ENCODE measurements at places on chromosomes 3 and 15.

DNA sequence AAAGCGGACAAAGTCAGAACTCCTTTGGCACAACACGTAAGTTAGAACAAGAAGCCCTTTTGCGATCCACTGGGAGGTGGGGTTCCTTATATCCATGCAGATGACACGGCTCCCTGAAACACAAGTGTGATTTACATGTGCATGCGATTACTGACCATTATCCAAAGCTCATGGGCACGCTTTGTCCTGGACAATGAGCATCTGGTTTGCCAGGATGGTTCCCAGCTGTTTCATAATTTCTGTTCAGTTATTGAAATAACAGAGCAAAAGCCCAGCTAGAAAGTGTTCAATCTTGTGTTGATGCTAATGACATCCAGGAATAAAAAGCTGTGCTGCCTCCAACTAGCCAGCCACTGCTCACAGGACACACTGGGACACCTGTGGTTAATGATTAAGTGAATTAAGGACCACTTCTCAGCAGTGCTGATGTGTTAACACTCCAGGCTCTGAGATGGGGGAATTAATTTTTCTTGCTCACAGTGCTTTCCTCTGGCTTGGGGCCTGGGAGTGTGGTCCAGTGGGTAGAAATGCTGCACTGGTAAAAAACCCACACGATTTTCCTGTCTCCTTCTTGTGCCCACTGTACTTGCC lies 123.1 kb upstream of the SLC2A2 start:
- DNase-seq, result no peak

DNA sequence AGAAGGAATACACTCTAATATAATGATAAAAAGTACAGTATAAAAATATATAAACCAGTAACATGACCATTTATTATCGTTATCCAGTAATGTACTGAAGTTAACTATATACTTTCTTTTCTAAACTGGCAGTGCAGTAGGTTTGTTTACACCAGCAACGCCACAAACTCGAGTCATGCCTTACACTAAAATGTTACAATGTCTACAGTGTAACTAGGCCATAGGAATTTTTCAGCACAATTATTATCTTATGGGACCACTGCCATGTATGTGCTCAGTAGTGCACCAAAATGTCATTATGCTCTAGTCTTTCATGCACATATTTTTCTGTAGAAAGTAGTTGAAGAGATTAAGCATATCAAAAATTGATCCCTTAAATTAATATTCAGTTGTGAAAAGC lies 609.8 kb upstream of the BCHE start:
- DNase-seq, result no peak

DNA sequence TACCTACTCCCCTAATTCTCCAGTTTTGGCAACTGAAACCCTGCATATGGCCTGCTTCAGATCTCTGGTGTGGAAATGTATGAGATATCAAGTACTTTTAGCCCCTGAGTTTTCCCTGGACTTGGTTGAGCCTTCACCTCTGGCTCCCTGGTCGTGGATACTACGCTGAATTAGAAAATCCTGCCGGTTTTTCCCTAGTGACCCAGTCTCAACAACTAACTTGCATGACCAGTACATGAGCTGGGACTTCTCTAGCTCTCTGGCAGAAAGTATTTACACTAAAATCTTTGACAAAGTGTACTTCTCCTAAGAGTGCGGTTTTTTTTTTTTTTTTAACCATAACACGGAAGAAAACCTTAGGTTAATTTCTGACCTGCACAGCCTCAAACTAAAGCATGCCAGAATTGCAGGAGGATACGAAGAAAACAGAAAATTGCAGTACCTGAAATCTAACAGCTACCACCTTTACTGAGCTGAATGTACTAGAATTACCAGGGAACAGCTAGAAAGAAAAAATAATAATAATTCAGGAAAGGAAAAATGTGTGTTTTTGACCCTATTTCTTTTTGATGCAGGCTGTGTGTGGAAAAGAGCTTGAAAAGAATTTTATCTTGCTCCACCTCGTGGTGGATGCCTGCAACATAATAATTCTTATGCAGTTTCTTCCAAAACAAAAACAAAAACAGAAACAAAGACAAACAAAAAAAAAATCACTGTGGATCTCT lies 165.6 kb downstream of the GMNC start:
- DNase-seq, result no peak

GRCh38 chr3:17025594-17026139 lies 140.9 kb downstream of the PLCL2 start:
- no peak for DNase-seq

DNA sequence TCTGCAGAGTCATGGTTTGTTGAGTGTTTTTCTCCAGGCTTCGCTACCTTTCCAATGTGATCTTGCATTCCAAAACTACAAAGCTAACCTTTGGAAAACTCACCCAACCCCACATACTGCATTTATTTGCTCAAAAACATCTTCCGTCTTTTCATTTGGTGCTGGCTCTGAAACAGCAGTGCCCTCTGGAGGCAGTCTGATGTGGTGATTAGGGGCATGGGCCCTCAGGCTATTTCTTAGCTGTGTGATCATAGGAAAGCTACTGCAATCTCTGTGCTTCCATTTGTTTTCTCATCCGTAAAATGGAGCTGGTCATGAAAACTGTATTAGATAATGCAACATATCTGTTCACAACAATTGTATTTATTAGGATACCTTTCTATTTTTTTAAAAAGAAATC lies 47.0 kb downstream of the MTHFS start:
- DNase-seq, result no peak

GRCh38 chr15:69093127-69093526 lies 67.3 kb upstream of the GLCE start:
- DNase-seq, result no peak

GRCh38 chr3:192772240-192772894 lies 45.0 kb upstream of the FGF12 start:
- no peak for DNase-seq

- DNase-seq, result no peak
Measured at GRCh38 chr15:60520013-60520824, 41.3 kb upstream of the ICE2 start.

DNA sequence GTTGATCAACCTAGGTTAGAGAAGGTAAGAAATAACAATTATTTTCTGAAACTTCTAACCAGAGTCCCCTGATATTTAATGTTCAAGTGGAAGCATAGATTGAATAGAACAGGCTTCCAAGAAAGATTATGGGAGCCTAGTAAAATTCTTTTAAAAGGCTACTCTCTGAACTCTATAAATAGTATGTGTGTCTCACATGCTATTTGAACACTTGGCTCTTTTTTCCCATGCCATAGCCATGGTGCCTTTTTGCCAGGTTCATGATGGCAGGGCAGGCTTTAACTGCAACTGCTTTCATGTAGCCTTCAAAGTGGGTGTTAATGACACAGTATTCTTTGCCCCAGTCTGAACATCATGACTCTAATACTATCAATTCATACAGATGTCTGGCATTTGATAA lies 22.9 kb upstream of the STRIT1 start:
- DNase-seq, result no peak

DNA sequence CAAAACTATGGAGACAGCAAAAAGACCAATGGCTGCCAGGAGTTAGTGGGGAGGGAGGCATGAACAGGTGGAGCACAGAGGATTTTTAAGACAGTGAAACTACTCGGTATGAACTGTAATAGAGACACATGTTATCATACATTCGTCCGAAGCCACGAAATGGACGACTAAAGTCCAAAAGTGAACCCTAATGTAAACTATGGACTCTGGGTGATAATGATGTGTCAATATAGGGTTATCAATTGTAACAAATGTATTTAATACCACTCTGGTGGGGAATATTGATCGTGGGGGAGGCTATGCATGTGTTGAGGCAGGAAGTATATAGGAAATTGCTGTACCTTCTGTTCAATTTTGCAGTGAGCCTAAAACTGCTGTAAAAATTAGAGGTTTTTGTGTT lies 107.0 kb downstream of the CPN2 start:
- no peak for DNase-seq

DNA sequence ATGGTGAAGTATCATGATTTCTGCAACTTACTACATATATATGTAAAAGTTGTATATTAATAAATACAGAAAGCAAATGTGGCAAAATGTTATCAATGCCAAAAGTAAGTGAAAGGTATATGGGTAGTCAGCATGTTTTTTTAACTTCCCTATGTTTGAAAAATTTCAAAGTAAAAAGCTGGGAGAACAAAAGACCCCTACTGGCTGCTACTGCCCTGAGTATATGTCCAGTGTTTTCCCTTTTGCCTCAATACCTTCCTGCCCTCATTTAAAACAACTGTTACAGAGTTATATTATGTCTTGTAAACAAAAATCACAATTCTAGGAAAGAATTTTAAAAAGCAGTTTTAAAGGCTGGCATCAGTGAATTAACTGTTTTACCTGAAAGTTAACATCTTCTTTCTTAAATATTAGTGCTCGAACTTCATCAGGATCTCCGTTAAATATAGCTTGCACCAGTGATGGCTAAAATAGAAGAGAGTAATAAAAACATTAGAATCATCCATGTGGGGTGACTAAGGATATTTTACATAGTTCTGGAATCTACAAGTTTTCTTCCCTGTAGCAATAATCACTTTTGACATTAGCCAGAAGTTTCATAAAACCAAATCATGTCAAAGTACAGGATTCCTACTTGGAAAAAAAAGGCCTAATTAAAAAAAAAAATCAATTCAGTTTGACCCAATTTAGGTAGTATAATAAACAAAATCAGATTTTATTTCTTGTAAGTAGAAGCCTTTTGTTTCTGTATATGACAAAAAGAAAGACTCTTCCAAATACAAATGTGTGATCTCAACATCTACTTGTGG lies 2.7 kb downstream of the ANKRD28 start:
- no peak for DNase-seq

DNA sequence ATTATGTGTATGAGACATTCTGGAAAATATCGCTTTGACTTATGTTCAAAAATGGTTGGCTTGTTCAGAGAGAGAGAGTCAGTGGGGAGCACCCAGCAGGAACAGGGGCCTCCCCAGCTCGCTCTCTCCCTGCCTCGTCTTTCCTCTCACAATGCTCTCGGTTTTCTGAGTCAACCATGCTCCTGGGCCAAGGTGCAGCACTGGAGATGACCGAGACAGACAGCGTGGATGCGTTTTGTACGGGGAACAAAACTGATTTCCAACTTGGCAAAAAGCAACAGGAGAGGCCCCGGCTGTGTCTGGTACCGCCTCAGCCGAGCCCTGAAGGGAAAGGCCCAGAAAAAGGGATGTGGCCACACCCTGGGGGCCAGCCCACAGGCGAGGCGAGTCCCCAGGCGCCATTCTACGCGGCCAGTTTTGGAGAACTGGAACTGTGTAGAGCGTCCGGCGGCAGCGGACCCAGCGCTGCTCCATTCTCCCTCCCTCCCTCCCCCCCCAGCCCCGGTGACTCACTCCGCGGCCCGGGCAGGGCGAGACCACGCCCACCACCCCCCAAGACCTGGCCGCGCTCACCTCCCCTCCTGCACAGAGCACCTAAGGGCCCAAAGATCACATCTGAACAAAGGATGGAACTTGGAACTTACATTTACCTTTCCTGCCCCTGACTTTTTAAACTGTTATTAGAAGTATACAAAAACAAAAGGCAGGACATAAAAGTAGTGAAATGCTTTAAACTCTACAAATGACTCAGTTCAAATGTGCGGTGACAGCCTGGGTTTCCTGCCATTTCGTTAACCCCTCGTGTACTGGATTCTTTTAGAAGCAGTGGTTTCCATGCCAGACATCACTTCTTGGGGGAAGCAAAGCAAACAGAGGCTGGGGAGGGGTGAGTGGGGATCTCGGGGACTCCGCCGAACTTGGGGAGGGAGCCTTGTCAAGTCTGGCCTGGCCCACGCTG lies 12.7 kb downstream of the ATP10A start:
- DNase-seq, result no peak

GRCh38 chr15:40290918-40291574 lies 8.2 kb upstream of the ANKRD63 start:
- DNase-seq, result no peak

DNA sequence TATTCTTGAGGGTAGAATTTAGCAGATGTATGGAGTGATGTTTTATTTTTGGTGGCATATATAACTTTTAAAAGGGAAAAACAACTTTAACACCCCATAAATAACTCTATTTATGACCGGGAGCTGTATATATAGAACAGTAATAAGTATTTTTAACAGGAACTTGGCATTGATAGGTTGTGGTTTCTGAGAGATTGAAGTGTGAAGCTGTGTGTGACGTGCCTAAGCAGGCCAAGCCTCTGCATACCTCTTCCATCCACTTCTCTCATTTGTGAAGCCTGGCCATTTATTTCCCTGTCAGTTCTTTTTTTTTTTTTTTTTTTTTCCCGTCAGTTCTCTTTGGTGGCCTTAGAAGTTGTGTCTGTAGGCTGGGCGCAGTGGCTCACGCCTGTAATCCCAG lies 23.0 kb downstream of the RBM5 start:
- no peak for DNase-seq

- peak; percentile 5 for DNase-seq
Measured at GRCh38 chr3:9946112-9947024, 5.8 kb downstream of the PRRT3 start.

- DNase-seq, result no peak
Measured at GRCh38 chr15:85554852-85555521, 174.6 kb downstream of the AKAP13 start.

GRCh38 chr3:143885780-143886427 lies 37.6 kb upstream of the SLC9A9 start:
- DNase-seq, result no peak

DNA sequence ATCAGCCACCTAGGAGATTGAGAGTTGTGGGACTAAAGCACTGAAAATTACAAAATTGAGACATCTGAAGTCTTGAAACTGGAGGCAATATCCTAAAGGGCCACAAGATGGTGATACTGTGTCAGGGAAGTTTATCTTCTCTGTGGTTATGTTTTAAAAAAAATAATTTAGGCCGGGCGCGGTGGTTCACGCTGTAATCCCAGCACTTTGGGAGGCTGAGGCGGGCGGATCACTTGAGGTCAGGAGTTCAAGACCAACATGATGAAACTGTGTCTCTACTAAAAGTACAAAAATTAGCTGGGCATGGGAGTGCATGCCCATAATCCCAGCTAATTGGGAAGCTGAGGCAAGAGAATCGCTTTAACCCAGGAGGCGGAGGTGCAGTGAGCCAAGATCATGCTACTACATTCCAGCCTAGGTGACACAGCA lies 17.9 kb upstream of the NIT2 start:
- no peak for DNase-seq

- DNase-seq, result no peak
Measured at GRCh38 chr15:40953713-40954074, 423 bp downstream of the CHAC1 start.

- DNase-seq, result no peak
Measured at GRCh38 chr3:140223631-140224030, 288.6 kb downstream of the CLSTN2 start.

DNA sequence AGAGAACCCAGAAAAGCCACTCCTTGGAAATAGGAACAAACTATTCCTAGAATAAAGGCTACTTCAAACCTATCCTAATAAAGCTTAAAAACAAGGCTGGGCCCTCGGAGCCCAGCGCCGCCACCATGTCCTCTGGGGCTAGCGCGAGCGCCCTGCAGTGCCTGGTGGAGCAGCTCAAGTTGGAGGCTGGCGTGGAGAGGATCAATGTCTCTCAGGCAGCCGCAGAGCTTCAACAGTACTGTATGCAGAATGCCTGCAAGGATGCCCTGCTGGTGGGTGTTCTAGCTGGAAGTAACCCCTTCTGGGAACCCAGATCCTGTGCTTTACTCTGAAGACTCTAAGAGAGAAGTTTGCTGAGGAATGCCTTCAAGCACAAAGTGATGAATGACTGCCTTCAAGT lies 63.2 kb downstream of the ADAM10 start:
- no peak for DNase-seq

- no peak for DNase-seq
Measured at GRCh38 chr3:48440590-48440958, 517 bp downstream of the TMA7 start.

- no peak for DNase-seq
Measured at GRCh38 chr3:50189274-50189673, 2.1 kb upstream of the GNAT1 start.

- no peak for DNase-seq
Measured at GRCh38 chr3:117097351-117097750, 387.8 kb downstream of the TUSC7 start.
